ENCODE measurements at places on chromosomes 2 and 18. TPM values are rescaled to one million over a fixed set of nuclear protein-coding genes. Genes with fewer than 3 reads are reported as not detected.

DNA sequence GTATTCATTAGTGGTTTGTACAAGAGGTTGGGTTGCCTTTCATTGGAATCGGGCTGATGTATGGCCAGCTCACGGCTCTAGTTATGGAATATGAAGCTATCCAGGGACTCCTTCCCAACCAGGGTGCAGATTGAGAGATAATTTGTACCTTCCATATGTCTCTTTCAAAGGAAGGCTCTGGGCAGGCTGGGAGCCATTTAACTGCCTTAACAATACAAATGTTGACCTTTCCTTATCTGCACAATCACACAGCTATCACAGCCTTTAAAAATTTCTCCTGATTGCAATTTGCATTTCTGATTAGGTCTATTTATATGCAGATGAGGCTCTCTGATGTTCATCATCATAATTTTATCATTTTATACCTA lies 58.7 kb downstream of the MYO3B start:
- no peaks in the 10 kb centered on the region for H3K4me1 ChIP-seq
- H3K36me3 ChIP-seq, result no peaks in the 10 kb centered on the region
- no peak overlapping the region for H3K27ac ChIP-seq
- H3K4me3 ChIP-seq, result no peak overlapping the region

- H3K4me3 ChIP-seq, result peak overlapping the region; percentile 99
- H3K27me3 ChIP-seq, result peaks cover 11% of the 10 kb centered on the region
- H3K4me1 ChIP-seq, result peaks cover 31% of the 10 kb centered on the region
- H3K36me3 ChIP-seq, result no peaks in the 10 kb centered on the region
- no peak for DNase-seq
- peak overlapping the region; percentile 97 for H3K27ac ChIP-seq
Observed at GRCh38 chr2:199910338-199911051, 598 bp upstream of the C2orf69 start.

Gene DOCK10
- total RNA-seq, result 334 TPM

- H3K4me3 ChIP-seq, result no peak overlapping the region
- no peaks in the 10 kb centered on the region for H3K4me1 ChIP-seq
- H3K27me3 ChIP-seq, result no peaks in the 10 kb centered on the region
- no peaks in the 10 kb centered on the region for H3K36me3 ChIP-seq
- H3K27ac ChIP-seq, result no peak overlapping the region
- DNase-seq, result peak; percentile 32
Observed at GRCh38 chr2:47079515-47080412, 75.3 kb downstream of the STPG4 start.

- peaks cover 12% of the 10 kb centered on the region for H3K27me3 ChIP-seq
- no peak for DNase-seq
- H3K4me3 ChIP-seq, result no peak overlapping the region
- no peak overlapping the region for H3K27ac ChIP-seq
Observed at GRCh38 chr18:76169733-76170132, 325.3 kb downstream of the ZNF516 start.

GRCh38 chr2:15732341-15733077 lies 140.8 kb downstream of the DDX1 start:
- H3K4me1 ChIP-seq, result no peaks in the 10 kb centered on the region
- peaks cover 3% of the 10 kb centered on the region for H3K27me3 ChIP-seq
- H3K36me3 ChIP-seq, result no peaks in the 10 kb centered on the region
- DNase-seq, result no peak

DNA sequence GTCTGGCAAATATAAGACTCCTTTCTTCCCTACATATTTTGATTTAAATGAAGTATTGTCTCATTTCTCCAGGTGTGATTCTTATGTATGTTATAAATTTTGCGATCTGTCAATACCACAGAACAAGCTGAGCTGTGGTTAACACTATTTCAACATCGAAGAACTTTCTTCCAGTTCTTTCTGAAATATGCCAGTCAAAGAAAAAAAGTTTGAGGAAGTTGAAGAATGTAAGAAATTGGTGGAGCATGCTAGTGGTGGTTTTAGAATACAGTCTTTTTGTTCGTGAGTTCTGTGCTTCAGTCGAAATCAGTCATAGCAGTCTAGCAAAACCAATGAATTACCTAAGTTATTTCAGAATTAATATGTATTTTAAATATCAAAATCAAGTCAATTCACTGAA lies 8.6 kb upstream of the COBLL1 start:
- no peaks in the 10 kb centered on the region for H3K36me3 ChIP-seq
- H3K4me1 ChIP-seq, result no peaks in the 10 kb centered on the region
- H3K4me3 ChIP-seq, result no peak overlapping the region
- no peak overlapping the region for H3K27ac ChIP-seq

DNA sequence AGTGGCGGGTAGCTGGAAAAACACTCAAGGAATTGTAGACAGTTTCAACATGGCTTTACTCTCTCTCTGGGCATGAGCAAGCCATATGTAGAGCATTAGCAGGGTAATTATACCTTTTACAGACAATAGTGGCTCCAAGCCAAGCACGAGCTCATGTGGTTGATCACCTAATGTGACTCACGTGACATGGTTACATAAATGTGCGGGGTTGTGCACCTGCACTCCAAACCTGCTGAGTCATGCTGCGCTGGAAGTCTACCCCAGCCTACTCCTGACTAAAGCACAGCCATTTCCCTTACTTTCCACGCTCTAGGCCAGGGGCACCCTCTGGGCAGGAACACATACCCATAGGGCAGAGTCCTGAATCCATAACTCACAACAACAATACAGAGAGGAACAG lies 232.8 kb downstream of the MBD5 start:
- no peak overlapping the region for H3K27ac ChIP-seq
- no peaks in the 10 kb centered on the region for H3K4me1 ChIP-seq

DNA sequence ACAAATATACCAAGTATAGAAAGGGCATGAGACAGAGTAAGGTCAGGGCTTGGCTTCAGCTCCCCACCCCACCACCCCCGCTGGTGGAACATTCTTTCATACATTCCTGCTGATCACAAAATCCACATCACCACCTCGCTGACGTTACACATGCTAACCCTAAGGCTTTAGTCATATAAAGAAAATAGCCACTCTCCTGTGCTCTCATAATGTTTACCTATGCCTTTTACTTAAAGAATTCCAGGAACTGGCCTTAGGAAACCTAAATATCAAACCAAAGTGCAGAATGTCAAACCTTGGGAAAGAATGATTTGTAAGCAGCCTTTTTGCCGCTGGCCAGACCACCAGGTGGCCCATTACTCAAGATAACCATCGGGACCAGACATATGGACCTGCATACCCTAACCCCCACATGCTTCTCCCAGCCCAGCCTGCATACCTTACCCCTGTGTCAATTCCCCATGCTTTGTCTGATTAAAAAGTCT lies 136.3 kb upstream of the SLC39A10 start:
- H3K27ac ChIP-seq, result peak overlapping the region; percentile 58
- no peak overlapping the region for H3K4me3 ChIP-seq
- H3K36me3 ChIP-seq, result peaks cover 6% of the 10 kb centered on the region
- DNase-seq, result no peak
- H3K27me3 ChIP-seq, result no peaks in the 10 kb centered on the region

Gene ZC3H6
- 3.4 TPM for total RNA-seq

DNA sequence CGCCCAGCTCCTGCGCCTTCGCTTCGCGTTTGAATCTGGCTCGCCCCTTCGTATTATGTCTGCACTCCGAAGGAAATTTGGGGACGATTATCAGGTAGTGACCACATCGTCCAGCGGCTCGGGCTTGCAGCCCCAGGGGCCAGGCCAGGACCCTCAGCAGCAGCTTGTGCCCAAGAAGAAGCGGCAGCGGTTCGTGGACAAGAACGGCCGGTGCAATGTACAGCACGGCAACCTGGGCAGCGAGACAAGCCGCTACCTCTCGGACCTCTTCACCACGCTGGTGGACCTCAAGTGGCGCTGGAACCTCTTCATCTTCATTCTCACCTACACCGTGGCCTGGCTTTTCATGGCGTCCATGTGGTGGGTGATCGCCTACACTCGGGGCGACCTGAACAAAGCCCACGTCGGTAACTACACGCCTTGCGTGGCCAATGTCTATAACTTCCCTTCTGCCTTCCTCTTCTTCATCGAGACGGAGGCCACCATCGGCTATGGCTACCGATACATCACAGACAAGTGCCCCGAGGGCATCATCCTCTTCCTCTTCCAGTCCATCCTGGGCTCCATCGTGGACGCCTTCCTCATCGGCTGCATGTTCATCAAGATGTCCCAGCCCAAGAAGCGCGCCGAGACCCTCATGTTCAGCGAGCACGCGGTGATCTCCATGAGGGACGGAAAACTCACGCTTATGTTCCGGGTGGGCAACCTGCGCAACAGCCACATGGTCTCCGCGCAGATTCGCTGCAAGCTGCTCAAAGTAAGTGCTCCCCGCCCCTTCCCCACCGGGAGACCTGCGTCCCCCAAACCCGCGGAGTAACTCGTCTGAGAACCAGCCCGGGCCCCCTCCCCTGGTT lies 453 bp downstream of the KCNJ3 start:
- H3K4me1 ChIP-seq, result no peaks in the 10 kb centered on the region
- H3K27me3 ChIP-seq, result peaks cover 13% of the 10 kb centered on the region
- H3K4me3 ChIP-seq, result no peak overlapping the region
- DNase-seq, result no peak
- peaks cover 10% of the 10 kb centered on the region for H3K36me3 ChIP-seq

Gene MEP1B
- total RNA-seq, result 0.20 TPM

Gene RPRD1A
- 38.6 TPM for total RNA-seq

GRCh38 chr18:45165176-45165713 lies 450.0 kb upstream of the SLC14A2 start:
- no peak overlapping the region for H3K4me3 ChIP-seq
- H3K36me3 ChIP-seq, result no peaks in the 10 kb centered on the region
- peaks cover 28% of the 10 kb centered on the region for H3K4me1 ChIP-seq
- H3K27me3 ChIP-seq, result peaks cover 6% of the 10 kb centered on the region

- DNase-seq, result no peak
- peaks cover 39% of the 10 kb centered on the region for H3K4me1 ChIP-seq
- no peak overlapping the region for H3K4me3 ChIP-seq
- H3K36me3 ChIP-seq, result no peaks in the 10 kb centered on the region
- H3K27ac ChIP-seq, result no peak overlapping the region
- H3K27me3 ChIP-seq, result no peaks in the 10 kb centered on the region
Observed at GRCh38 chr2:10405448-10405847, 42.7 kb downstream of the ODC1 start.

DNA sequence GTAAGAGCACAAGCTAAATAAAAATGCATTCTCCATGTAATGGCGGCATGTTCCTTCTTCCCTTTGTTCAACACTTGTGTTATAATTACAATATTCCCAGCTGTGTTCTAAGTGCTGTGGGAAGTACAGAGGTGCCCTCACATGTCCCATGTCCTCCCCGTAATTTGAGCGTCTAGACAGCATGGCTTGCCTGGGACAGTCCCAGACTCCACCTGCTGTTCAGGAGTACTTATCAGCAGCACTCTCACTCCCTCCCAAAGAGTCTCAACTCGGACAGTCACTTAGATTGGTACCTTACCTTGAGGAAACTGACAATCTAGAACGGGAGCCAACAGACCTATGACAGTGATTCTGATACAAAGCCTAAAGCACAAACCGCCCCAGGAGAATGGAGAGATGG lies 370.5 kb downstream of the EIPR1 start:
- peaks cover 10% of the 10 kb centered on the region for H3K27me3 ChIP-seq
- H3K4me1 ChIP-seq, result no peaks in the 10 kb centered on the region
- H3K36me3 ChIP-seq, result no peaks in the 10 kb centered on the region
- no peak overlapping the region for H3K4me3 ChIP-seq
